Daoy (cell line): ENCODE measurements at places on chromosomes 7 and 10. TPM values are rescaled to one million over a fixed set of nuclear protein-coding genes. Genes with fewer than 3 reads are reported as not detected.

The SORBS1 gene
- 4.9 and 5.4 TPM in 2 replicates for total RNA-seq

DNA sequence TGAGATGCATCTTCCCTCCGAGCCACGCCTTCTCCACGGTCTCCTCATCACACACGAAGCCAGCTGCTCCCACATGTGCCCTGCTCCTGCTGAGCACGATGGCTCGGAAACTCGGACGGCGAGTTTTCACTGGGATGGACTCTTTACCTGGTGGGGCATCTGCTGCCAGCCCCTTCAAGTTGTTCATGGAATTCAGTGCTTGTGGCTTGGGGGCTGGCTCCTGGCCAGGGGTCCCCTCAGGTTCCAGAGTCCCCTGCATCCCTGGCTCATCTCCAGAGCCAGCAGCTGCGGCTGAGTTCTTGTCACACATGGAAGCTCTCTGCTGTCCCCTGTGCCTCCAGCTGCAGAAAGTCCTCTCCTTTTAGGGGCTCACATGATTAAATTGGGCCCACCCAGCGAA, 654.0 kb downstream of the SDK1 start:
- no peak for DNase-seq

- no peak for DNase-seq
Measured at GRCh38 chr10:4186849-4187540, 402.0 kb upstream of the KLF6 start.

DNA sequence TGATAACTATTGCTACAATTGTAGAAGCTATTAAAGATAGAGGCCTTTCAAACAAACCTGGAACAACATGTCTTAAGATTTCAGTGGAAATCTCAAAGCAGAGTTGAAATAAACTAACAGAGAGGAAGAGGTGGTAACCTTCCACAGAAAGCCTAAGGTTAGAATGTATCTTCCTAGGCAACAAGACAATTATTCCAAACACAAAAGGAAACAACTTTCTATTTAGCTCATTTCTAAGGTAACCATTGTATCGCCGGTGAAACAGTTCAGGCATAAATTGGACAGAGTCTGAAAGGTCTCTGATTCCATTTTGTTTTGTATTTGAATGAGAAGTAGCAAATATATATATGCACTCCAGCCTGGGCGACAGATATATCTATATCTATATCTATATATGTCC, 30.7 kb upstream of the HYCC1 start:
- no peak for DNase-seq

The CXCL12 gene
- total RNA-seq, result 2.1 and 2.2 TPM in 2 replicates

GRCh38 chr7:1054861-1055450, 10.6 kb downstream of the GPR146 start:
- no peak for DNase-seq

The TRPV5 gene
- total RNA-seq, result 0.06 TPM in 1 of 2 replicates, not detected in the other

- peak; percentile 67 for DNase-seq
Measured at GRCh38 chr7:55020466-55020871, 1.7 kb downstream of the EGFR start.

The HKDC1 gene
- 0.69 and 0.89 TPM in 2 replicates for total RNA-seq

DNA sequence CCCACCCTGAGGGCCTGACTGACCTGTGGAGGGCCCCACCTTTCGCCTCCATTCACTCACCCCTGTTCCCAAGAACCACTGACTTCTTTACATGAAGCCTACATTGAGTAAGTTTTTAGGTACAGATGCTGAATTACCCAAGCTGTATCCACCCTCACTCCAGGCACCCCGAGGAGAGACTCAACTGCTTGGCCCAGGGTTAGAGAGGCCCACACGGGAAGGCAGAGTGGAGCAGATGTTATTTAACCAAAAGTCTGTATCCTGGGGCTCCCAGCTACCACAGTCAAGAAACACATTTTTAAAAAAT, 213.1 kb upstream of the FRMD4A start:
- DNase-seq, result no peak

GRCh38 chr10:50410066-50410811, 158.9 kb upstream of the ASAH2 start:
- DNase-seq, result no peak

DNA sequence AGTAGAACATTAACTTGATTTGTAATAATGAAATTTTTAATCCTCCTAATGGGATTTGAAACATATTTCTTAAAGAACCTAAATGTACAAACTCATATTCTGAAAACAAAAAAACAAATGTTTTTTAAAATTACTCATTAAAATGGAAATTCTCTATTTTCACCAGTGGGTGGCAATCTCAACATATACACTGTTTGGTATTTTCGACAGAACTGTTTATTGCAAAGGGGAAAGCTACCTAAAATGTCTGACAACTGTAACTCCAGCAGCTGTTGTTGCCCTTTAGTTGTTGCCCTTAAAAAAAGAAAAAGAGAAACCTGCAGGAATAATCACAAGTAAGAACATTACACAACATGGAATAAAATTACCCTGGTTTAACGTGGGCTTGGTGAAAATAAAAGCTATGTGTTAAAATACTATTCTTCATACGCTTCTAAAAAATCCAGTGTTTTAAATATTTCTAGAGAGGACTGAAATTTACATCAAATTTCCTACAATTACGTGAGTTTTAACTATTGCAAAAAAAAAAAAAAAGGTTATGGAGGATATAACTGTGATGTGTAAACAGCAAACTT, 54.5 kb downstream of the COL1A2 start:
- no peak for DNase-seq

The SDHAF3 gene
- total RNA-seq, result 22.6 and 52.0 TPM in 2 replicates

DNA sequence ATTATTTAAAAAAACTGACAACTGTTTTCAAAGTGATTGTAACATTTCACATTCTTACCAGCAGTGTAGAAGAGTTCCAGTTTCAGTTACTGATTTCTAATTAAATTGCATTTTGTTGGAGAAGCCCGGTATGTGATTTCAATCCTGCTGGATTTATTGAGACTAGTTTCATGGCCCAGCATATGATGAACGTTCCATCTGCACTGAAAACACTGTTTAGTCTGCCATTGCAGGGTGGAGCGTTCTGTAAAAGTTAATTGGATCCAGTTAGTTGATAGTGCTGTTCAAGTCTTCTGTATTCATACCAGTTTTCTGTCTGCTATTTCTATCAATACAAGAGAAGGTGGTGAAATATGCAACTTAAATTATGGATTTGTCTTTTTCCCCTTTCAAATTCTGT, 37.3 kb upstream of the CCNY start:
- no peak for DNase-seq

- DNase-seq, result no peak
Measured at GRCh38 chr7:13987395-13987794, 2.1 kb downstream of the ETV1 start.

DNA sequence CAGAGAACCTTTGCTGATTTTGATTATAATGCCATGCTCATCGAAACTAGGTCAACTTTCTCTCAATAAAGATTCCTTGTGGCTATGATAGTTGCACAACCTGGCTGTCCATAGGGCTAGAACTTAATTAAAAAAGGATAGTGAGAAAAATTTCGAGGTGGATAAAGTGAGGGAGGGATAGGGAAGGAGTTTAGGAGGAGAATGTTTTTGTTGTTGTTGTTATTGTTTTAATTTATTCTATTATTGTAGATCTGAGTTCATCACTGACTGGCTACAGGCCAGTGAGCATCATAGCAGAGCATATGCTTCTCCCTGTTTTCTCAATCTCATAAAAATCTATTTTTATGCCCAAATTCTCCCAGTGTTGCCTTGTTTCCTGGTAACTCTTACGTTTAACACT, 688.7 kb upstream of the GRM3 start:
- DNase-seq, result no peak

- DNase-seq, result no peak
Measured at GRCh38 chr10:70265032-70265689, 18.6 kb downstream of the NPFFR1 start.

The RTKN2 gene
- 4.7 and 8.5 TPM in 2 replicates for total RNA-seq

- no peak for DNase-seq
Measured at GRCh38 chr10:73888514-73888913, 14.2 kb upstream of the CAMK2G start.

The TCERG1L gene
- total RNA-seq, result 0.03 TPM in 1 of 2 replicates, not detected in the other

The CDC14C gene
- total RNA-seq, result not detected in 2 replicates

GRCh38 chr10:30172091-30172490, 112.7 kb upstream of the JCAD start:
- DNase-seq, result no peak

The CUBN gene
- total RNA-seq, result 0.71 and 1.7 TPM in 2 replicates

- peak; percentile 75 for DNase-seq
Measured at GRCh38 chr10:132939957-132940790, 2.2 kb downstream of the CFAP46 start.

GRCh38 chr10:11326913-11327616, 284.4 kb downstream of the USP6NL start:
- no peak for DNase-seq

- no peak for DNase-seq
Measured at GRCh38 chr7:30910411-30911073, 1.1 kb upstream of the AQP1 start.
